Stimulated activated CD8-positive, alpha-beta memory T cell treated with anti-CD3 and anti-CD28 coated beads, Interleukin-7, amount 100 ng/mL, for 24 hours (primary cell): ENCODE measurements at places on chromosomes 7 and 10.

DNA sequence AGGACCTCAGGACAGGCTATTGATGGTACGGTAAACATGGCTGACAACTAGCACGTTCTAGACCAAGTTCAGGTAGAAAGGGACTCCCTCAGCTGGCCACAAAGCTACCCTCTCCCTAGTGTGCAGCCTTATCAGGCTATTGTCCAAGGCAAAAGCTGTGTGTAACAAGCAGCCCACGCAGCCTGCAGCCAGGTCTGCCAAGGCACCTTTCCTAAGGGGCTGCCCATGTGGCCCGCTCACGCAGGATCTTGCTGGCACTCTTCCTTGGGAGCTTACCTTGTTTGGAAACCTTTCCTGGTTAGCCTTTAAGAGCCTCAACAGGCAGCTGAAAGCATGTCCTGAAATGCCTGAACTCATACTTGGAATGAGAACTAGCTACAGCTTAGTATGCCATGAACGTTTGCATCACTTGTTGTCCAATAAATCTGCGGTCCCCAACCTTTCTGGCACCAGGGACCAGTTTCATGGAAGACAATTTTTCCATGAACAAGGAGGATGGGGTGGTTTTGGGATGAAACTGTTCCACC is 51.7 kb downstream of the SYPL1 start:
- DNase-seq, result no peak

- no peak for DNase-seq
Observed at GRCh38 chr10:71323407-71323806, 4.3 kb downstream of the SLC29A3 start.

DNA sequence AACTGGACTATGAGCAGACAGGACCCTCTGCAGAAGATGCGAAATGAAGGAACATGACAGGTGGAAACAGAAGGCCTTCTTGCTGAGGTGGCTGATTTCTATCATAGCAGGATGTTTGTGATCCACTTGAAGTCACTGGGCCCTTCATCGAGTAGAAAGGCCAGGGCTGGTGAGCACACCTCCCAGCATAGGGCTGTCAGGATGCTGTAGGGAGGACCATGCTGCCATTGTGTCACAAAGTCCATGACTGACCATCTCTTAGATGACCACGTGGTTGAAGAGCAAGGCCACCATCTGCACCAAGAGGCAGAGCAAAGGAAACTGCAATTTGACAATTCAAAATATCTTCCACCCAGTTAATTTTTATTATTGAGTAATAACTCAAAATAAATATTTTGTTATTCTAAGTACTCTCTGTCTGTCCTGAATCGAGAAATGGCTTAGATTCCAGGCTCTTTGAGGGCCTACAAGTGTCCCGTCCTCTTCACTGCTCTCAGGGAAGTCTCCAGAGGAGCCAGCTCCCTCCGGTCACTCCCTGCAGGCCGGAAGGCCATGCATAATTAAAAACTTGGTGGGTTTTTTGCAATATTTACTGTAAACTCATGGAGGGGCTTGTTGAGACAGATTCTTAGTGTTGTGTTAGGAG is 249.3 kb upstream of the ZMIZ1 start:
- DNase-seq, result no peak

DNA sequence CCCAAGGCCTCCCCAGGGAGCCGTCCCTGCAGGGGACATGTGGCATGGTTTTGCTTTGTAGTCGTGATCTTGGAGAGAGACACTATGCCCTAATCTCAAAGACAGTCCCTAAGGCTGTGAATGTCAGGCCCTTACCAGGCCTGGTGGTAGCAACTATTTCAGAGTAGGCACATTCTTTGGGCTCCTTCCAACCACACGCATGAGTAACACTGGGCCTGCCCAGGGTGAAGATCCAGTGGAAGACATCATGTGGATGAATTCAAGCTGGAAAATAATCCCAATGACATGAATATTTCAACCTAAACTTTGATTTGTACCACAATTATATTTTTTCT is 39.5 kb upstream of the INSIG1 start:
- DNase-seq, result no peak

GRCh38 chr10:2905851-2906250 is 161.5 kb upstream of the PFKP start:
- DNase-seq, result no peak

GRCh38 chr10:89278034-89278535 is 23.8 kb upstream of the IFIT2 start:
- DNase-seq, result no peak

GRCh38 chr7:132390705-132391104 is 185.6 kb downstream of the PLXNA4 start:
- no peak for DNase-seq

DNA sequence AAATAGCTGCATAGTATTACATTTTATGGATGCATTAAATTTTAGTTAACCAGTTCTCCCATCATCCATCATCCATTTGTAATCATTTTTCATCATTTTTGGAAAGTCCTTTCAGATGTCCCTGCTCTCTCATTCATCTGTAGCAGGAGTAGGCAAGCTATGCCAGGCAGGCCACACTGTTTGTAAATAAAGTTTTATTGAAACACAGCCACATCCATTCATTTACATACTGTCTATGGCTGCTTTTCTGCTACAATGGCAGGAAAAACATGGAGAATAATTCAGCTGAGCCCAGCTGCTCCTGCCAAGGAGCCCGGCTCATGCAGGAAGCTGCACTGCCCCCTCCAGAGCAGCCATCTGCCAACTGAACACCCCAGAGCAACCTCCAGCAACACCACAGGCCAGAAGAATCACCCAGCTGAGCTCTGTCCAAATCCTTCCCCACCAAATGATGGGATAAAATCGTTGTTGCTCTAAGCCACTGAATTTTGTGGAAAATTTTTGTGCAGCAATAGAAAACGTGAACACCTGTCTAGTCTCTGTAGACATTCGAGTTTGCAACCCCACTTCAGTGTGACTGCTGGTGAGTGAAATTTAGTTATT is 19.6 kb downstream of the ITIH5 start:
- no peak for DNase-seq

DNA sequence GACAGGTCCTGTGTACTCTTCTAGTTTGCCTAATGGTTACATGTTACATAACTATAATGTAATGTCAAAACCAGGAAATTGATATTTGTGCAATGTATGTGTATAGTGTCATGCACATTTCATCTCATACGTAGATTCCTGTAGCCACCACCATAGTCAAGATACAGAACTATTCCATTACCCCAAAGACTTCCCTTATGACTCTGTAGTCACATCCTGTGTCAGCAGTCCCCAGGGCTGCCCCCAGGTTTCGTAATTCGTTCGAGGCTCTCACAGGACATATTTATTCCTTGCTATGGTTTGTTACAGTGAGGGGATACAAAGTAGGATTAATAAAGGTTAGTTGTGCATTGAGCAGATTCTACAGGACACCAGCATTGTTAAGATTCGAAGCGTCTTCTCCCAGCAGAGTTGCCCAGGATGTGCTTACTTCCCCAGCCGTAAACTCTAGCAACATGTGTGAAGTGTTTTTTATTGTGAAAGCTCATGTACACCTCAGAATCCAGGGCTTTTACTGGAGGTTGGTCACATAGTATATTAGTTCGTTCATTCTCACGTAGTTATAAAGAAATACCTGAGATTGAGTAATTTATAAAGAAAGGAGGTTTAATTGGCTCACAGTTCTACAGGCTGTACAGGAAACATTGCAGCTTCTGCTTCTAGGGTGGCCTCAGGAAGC is 18.6 kb downstream of the RABGEF1 start:
- no peak for DNase-seq

DNA sequence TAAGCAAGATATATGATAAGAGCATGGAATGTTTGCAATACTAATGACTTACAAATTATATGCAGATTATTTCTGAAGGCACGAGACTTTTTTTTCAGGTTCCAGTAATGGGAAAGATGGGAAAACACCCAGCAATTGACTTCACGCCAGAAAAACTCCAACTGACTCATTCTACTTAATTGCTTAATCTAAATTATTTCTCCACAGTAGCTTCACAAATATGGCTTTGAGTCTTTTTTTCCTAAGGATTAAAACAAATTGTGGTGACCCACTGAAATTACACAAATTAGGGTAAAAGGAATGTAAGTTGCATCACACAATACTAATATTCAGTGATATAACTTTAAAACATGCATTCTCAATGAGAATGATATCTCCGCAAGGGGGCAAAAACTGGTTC is 138.7 kb downstream of the GNAI1 start:
- no peak for DNase-seq

GRCh38 chr10:36533861-36534260 is 591.5 kb upstream of the ANKRD30A start:
- DNase-seq, result no peak

- no peak for DNase-seq
Observed at GRCh38 chr10:114516356-114516755, 112.1 kb upstream of the AFAP1L2 start.

DNA sequence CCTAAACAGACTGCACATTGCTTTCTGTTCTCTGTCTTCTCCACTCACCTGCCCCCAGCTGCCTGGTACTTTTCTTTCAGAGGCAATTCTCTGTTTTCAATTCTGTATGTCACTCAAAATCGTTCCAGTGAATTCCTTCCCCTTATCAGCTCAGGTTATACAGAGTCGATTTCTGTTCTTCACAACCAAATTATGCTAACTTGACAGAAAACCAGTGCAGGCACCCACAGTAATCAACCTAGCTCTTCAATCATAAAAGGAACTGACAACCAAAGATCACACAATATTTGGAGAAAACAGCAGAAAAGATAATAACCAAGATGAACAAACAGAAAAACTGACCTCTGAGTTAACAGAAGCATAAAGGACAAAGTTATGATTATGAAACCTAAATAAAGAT is 303.3 kb upstream of the PHYHIPL start:
- DNase-seq, result no peak

DNA sequence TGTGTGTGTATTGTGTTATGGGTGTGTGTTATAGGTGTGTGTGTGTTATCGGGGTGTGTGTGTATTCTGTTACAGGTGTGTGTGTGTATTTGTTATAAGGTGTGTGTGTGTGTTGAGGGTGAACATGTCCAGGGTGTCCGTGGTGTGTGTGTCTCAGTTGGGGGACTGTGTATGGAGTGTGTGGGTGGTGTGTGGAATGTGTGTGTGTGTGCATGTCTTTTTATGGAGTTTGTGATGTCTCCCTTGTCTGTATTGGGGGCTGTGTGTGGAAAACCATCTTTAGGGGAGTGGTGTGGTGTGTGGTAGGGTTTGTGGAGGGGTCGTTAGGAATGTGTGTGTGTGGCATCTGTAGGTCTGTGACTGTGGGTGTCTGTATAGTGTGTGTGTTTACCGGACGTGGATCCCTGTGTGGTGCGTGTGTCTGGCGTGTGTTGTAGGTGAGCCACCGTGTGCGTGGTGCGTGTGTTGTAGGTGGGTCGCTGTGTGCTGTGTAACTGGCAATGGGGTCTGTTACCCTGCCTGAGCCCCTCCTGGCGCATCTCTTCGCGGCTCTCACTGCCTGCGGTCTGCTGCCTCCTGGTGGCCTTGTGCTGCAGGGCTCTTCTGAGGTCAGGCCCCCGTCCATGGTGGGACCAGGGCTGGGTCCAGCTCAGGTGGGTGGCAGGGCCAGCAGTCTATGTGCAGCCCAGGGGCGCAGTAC is 61.7 kb downstream of the PALD1 start:
- DNase-seq, result no peak

GRCh38 chr10:43114743-43115611 is 23.3 kb upstream of the CSGALNACT2 start:
- DNase-seq, result no peak

DNA sequence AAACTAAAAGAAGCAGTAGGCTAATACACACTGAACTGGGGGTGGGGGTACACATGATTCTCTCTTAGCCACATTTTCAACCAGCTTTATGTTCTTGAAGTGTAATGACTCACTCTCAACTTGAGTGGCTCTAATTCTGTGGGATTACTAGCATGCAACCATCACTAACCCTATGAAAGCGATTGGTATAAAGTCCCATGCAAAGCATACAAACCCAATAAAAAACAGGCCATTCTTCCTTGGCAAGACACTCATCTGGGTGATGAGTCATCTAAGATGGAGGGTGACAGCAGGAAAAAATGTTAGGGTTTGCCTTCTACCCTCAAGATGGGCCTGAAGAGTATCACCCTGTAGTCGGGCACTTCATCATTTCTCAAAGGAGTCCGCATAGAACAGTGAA is 14.9 kb upstream of the PON3 start:
- no peak for DNase-seq

DNA sequence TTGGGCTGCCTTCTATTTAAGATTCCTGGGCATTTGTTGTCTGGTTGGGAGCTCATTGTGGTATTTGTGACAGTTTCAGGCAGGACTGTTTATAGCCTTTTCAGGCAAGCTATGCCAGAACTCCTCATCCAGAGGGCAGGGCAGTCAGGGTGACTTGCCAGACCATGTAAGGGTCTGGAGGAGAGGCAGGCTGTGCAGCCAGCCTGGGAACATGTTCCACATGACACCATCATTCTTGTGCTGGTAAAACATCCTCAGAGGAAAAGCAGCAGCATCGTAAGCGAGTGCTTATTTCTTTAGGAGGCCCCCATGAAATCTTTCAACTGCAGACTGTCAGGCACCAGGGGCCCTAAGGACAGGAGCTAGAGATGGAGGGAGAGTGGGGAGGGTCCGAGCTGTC is 44.0 kb upstream of the SORBS1 start:
- no peak for DNase-seq

DNA sequence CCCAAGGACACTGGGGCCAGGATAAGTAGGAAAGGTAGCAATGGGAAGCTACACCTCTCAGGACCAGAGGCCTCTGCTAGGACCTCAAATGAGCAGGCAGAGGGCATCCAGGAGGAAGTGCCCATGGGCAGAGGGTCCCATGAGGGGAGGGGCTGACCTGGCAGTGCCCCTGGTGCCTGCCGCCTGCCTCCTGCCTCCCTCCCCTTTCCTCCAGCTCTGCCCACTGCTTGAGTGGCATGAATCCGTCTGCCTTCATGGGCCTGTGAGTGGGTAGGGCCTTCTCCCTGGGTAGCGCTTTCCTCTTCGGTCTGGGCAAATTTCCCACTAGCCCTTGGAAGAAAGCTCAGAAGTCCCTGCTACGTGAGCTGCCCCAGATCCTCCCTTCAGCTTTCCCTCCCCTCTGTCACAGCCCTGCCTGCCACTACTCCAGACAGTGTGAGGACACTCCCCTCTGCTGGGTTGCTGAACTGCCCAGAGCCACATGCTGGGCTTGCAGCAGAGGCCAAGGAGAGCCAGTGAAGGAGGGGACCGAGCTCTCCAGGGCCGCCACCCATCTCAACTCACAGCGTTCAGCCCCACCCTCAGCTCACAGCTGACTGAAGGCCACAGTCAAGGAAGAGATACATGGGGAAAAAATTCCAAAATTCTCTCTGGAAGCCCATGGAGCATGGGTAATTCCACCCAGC is 141.4 kb downstream of the ARHGAP22 start:
- no peak for DNase-seq

GRCh38 chr7:200704-201103 is 8.3 kb downstream of the FAM20C start:
- no peak for DNase-seq

- DNase-seq, result no peak
Observed at GRCh38 chr7:74398426-74398825, 55.3 kb upstream of the GTF2IRD1 start.

DNA sequence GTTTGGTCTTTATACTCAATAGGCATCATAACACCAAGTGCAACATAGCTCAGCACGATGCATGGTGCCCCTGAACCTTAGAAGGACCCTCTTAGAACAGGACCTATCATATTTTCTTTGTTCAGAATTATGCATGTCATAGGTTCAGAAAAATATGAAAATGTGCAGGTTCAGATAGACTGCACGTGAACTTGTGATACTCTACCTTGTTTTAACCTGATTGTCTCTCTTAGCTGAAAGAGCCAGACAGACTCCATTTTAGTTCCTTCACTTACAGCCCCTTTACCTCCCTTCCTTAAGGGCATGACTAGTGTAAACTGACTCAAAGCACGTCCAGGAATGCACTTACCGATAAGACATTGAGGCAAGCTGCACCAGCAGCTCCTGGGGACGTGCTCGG is 35.1 kb downstream of the MYOF start:
- DNase-seq, result no peak

- DNase-seq, result no peak
Observed at GRCh38 chr7:66263936-66264335, 58.8 kb downstream of the TPST1 start.
